ENCODE measurements at places on chromosomes 6 and 20.

GRCh38 chr6:123899745-123900144 lies 96.1 kb downstream of the NKAIN2 start:
- DNase-seq: no peak

DNA sequence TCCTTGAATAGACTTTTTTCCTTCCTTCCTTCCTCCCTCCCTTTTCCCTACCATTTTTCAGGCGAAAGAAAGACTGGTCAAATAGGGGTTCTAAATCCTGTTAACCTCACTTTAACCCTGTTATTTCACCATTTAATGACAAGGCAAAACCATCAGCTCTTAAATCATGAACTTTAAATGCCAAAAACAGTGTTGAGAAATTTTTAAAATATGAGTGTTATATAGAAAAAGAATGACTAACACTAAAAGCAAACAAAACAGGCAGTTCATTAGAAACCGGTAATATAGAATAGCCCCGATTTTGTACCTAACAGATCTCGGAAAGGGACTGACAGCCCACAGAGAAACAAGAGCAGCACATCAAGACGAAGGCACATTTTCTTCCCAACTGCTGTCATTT lies 57.4 kb upstream of the CEP85L start:
- DNase-seq: no peak

- no peak for DNase-seq
These were observed 4.2 kb upstream of the ADGRG6 start for GRCh38 chr6:142297605-142297995.

- DNase-seq: no peak
These were observed 445.1 kb upstream of the JAG1 start for GRCh38 chr20:11118802-11119380.

DNA sequence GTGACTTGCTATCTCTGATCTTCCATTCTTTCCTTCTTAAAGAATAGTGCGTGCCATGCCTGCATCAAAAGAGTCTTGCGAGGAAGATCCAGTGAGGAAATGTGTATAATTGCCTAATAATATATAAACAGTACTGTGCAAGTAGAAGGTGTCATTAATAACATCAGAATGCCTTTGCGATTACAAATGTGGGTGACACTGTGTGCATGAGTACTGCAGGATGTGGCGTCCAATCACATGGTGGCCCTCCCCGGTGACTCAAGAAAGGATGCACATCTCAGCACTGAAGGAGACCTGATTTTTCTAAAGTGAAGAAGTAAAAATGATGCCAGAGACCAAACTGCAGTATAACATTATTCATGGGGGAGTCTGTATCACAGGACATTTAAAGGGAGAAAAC lies 107.5 kb upstream of the EDN1 start:
- no peak for DNase-seq

- no peak for DNase-seq
These were observed 43.7 kb downstream of the FOXP4 start for GRCh38 chr6:41589636-41590622.

GRCh38 chr6:127586372-127586771 lies 9.4 kb downstream of the C6orf58 start:
- DNase-seq: no peak

GRCh38 chr6:127457456-127458064 lies 1.6 kb downstream of the KIAA0408 start:
- DNase-seq: no peak

DNA sequence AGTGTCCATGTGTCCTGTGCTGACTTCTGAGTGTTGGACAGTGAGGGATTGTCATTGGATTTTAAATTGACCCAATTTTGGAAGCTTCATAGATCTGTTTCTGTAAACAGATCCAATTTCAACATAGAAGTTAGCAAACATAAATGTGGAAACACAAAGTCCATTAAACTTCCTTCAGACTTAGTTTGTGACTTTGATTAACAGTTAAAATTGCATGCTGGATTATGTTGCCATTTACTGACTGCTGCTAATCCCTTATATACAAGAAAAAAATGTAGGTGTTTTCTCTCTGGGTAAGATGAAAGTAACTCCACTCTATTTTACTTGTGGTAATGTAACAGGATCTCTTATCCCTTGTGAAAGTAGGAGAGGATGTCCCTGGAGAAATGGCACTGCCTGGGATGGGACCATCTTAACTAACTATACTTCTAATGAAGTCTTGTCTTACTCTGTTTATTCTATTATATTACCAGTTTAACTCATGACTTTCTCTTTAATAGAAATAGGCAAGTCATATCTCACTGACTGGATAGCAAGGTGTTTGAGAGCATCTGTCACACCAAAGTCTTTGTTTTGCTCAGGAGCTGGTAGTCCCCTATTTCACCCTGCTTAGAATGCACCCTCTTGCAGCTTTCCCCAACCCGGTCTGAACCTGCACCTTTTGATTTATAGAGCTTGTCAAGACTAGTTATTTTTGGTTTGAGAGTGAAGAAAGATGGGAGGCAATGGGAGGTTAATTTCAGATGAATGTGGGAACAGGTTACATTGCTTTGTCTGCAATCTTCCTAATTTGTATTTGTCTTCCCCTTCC lies 7.2 kb downstream of the TPX2 start:
- no peak for DNase-seq

GRCh38 chr20:25039697-25040437 lies 18.1 kb downstream of the ACSS1 start:
- no peak for DNase-seq

- no peak for DNase-seq
These were observed 112.4 kb upstream of the SALL4 start for GRCh38 chr20:51914758-51915157.

- no peak for DNase-seq
These were observed 61.2 kb downstream of the GCLC start for GRCh38 chr6:53483423-53484353.

DNA sequence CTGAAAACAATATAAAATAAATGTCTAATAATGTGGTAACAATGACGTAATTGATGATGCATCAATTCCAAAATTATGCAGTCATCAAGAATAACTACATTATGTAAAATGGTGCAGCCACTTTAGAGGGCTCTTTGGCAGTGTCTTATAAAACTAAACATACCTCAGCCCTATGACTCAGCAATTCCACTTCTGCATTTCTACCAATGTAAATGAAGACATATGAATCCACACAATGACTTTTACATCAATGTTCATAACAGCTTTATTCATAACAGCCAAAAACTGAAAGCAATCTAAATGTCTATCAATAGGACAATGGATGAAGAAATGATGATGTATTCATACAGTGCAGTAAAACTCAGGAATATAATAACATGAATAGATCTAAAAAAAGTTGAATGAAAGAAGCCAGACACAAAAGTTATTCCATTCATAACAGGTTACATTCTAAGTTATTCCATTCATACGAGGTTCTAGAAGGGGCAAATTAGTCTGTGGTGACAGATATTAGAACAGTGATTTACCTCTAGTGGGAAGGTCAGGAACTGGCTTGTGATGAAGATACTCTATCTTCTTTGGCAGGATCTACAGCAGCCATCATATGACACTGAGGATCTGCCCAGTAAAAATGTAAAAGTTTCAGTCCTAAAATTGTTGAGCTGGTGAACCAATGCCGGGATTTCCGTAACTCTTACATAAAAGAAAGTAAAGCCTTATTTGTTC lies 396.1 kb downstream of the PLCB1 start:
- no peak for DNase-seq

GRCh38 chr6:113526995-113527394 lies 330.1 kb upstream of the MARCKS start:
- no peak for DNase-seq

GRCh38 chr20:25269057-25269832 lies 21.4 kb downstream of the PYGB start:
- DNase-seq: no peak

GRCh38 chr20:57753332-57754164 lies 43.7 kb upstream of the PMEPA1 start:
- DNase-seq: no peak

DNA sequence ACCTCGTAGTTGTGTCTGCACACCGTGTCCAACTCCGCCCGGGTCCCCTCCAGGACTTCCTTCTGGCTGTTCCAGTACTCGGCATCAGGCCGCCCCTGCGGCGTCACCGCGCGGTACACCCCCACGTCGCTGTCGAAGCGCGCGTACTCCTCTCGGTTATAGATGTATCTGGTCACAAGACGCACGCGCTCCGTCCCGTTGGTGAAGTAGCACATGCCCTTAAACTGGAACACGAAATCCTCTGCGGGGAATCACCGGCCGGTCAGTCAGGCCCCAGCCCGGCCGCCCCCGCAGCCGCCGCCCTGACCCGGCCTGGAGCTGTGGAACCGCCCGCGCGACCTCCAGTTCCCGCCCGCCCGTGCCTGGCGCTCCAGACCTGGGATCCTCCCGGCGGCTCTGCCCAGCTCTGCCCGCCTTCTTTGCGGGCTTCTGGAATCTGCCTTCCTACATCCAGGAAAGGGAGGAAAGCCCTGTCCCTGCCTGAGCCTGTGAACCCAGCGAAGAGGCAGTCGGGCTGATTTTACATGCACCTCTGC lies 1.6 kb downstream of the HLA-DQB1 start:
- peak; percentile 34 for DNase-seq

- no peak for DNase-seq
These were observed 230.5 kb upstream of the KHDRBS2 start for GRCh38 chr6:62516291-62517141.

DNA sequence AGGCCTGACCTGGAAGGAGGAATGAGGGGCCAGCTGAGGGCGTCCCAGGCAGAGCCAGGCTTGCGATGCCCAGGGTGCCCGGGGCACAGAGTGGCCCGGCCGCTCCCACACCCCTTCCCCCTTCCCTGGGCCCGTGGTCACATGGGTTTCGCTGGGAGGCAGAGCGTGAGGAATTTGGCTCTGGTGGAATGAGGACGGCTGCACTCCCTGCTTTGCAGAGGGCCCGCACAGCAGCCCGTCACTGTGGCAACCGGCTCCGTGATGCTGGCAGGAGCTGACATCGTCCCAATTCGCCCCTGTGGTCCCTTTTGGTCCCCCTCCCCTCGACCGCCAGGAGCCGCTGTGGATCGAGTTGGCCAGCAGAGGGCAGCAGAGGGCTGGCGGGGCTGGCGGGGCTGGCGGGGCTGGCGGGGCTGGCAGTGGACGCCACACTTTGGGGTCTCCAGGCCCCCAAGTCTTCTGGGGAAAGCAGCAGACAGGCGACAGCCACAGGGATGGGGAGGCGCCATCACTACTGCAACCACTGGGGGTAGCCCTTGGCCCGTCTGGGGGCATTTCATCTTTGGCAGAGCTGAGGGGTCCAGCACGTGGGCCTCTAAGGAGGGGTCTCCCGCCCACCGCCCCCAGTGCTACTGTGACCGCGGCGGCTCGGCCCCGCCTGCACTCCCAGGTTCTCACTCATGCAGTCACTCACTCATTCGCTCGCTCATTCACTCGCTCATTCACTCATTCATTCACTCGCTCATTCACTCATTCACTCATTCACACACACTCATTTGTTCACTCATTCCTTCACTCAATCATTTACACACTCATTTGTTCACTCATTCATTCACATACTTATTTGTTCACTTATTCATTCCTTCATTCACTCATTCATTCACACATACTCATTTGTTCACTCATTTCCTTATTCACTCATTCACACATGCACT lies 49.7 kb upstream of the BHLHE23 start:
- DNase-seq: peak; percentile 31

DNA sequence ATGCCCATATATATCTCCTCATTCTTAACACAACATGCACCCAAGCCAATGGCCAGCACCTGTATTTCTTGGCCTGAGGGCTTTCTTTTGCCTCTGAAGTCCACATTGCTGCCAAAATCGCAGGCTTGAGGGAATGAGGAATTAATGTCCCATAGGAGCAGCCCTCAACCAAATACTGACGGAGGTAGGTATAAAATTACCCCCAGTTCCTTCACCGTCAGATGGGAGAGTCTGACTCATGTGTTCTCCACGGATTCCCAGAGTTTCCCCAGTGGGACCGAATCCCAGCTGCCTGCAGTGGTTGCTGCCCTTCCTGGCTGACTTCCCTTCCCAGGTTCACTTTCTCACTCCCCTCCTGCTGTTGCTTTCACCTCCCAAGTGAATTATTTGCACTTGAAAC lies 602.2 kb upstream of the NOX3 start:
- no peak for DNase-seq

- no peak for DNase-seq
These were observed 20.5 kb upstream of the PI3 start for GRCh38 chr20:45154183-45154582.

DNA sequence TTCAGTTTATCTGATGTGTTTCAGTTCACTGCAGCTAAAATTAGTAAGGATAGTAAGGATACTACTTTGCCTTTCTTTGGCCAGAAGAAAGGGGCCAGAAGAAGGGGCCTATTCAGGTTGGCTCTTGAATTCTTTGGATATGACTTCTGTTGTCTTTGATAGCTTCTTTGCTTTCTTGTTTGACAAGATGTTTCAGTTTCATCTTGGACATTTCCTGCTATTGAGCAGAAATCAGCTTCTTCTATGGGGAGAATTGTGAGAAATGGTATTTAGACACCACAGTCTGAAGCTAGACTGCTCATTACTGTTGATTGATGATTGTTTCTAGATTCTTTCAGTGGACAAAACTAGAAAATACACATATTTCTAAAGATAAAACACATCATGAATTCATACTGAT lies 23.2 kb downstream of the L3MBTL3 start:
- no peak for DNase-seq

DNA sequence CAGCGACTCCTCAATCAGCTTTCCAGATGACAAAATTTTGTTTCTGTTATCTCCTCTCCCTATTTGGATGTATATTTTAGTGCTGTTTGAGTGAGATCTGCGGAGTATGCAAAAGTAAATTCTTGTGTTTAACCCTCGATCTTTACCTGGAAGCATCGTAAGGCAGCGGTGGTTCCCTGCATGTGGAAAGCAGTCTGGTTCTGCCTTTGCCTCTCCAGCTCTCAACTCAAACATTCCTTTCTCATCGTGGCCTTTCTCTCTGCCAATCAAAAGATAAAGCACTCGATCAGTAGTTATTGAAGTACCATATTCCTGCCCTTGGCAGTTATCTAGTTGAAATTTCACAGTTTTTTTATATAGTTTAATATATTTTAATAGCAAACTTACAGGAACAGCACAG lies 44.0 kb upstream of the BTN3A2 start:
- no peak for DNase-seq

GRCh38 chr6:36650848-36651478 lies 27.6 kb upstream of the CDKN1A start:
- DNase-seq: no peak

- no peak for DNase-seq
These were observed 43.8 kb upstream of the DYNLRB1 start for GRCh38 chr20:34472246-34472925.

- DNase-seq: no peak
These were observed 487.9 kb upstream of the CITED2 start for GRCh38 chr6:139862311-139862710.

DNA sequence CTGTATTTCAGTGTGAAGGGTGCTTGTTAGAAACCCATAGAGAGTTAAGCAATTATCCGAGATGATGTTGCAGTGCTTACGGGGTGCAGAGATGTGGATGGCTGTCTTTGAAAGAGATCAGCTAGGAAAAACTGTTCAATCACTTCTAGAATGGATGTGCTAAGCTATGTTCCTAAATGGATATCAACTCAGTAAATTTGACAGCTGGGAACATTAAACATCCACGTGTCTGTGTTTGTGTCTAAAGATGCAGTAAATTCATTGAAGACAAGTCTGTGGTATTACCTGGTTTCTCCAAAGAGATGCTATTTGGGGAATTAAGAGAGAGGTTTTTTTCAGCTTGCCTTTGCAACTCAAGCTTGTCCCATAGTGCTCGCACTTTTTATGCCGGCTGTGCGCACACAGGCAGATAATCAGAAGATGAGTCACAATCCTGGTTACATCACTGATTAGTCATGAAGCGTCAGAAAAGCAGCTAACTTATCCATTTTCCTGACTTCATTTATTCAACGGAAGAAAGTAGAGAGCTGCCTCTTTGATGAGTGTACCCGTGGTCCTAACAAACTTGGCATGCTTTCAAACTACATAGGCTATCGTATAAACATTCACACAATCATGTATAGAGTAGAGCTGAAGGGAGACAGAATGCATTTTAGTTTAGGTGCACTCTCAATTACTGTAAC lies 691.7 kb upstream of the SLC35B3 start:
- DNase-seq: no peak
